ENCODE measurements at places on chromosomes 2 and 18. TPM values are rescaled to one million over a fixed set of nuclear protein-coding genes. Genes with fewer than 3 reads are reported as not detected.

GRCh38 chr18:36757991-36758390 lies 70.8 kb downstream of the TPGS2 start:
- peak; percentile 40 for DNase-seq

DNA sequence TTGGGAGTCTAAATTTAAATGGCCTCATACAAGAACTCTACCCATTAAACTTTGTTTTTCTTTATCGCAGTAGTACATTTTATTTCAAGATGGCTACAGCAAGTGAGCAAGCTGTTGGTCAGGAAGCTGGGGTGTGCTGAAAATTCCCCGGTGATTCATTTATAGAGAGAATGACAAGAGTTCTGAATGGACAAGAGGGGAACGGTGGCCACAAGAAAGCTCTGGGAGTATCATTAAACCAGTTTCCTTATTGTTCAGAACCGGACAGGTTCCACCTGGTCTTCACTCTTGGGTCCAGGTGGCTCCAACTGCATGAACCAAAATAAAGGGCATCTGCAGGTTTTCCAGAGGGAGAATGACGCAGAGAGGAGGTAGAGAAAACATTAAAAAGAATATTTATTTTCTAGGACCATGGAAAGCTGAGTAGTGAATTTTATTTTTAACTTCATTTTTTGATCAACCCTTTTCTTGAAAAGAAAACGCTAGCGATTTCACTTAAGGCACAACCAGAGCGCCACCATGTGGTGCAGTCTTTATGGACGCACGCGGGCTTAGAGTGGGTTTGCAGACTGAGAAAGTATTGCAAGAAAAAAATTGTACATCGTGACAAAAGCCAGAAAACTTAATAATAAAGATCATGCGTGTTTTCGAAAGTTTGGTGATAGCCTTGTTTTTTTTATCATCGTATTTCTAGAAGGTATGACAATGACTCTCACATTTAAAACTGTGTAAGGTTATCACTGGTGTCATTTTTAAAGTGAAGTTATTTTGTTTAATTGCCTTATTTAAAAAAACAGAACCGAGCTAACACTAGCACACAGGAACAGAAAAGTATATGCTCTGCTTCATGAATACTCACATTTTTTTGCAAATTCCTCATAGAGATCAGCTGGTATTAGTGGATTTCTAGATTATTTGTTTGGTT lies 97.9 kb upstream of the NOL4 start:
- DNase-seq: peak; percentile 26

- DNase-seq: no peak
Measured at GRCh38 chr18:69586537-69586936, 185.8 kb downstream of the DOK6 start.

DNA sequence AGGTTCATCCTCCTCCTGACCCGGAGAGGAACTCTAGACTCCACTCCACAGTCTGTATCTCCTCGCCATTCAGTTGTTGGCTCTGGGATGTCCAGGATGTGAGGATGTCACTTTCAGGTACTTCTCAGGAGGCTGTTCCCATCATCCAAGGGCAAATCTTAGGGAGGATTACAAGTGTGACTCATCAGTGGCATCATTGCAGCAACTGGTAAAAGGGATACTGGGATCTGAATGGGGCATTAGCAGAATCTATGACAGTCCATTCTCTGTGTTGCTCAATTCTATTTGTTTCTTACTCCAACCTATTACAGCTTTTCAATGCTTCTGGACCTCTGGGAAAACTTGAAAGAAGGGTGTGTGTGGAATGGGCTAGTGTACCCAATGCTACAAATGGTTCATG lies 81.5 kb upstream of the FN1 start:
- peak; percentile 9 for DNase-seq

DNA sequence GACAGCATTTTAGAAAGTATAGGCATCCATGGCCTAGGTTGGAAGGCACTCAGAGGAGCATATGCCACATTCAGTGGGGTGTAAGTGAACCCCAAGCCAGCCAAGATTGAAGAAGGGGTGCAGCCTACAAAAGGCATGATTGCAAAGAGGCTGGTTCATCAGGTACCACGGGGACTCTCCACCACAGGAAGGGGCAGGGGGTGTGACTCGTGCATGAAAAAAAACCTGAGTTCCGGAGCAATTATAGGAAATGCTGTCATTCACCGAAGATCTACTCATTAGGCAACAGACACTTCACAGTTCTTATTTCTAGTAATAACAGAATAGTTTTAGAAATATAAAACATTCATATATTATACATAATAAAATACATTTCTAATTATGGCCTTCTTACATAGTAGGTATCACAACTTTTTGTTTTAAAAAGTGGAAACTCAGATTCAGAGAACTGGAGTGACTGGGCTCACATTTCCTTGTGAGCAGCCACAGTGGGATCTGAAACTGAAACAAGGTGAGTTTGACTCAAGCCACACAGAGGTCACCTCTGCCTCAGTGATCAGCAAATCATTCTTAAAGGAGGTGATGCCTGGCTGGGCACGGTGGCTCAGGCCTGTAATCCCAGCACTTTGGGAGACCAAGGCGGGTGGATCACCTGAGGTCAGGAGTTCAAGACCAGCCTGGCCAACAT lies 188.4 kb upstream of the GYPC start:
- no peak for DNase-seq

DNA sequence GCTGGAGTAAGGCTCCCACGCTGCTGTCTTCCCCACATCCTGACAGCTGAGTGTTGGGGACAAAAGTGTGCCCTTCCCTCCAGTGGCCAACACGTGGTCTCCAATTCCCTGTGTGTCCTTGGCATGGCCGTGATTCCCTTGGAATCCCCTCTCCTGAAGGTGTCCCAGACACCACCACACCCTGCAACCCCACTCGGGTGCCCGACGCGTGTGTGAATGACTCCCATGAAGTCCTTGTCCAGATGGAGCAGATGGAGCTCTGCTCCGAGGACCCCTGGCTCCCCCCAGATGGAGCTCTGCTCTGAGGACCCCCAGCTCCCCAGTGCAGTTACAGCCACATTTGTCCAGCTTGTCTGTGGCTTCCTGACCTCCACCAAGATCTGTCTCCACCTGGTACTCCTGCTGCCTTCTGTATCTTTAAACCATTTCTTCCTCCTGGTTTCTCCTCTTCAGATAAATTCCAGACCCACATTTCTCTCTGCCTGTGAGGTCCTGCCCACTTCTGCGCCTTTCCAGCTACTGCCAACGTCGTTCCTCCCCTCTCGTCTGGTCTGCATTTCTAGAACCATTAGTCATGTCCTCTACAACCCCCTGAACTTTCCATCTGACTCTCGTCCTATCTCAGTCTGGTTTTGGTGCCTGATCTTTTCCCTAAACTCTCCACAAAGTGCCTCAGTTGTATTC lies 86.8 kb upstream of the PXDN start:
- peak; percentile 44 for DNase-seq

DNA sequence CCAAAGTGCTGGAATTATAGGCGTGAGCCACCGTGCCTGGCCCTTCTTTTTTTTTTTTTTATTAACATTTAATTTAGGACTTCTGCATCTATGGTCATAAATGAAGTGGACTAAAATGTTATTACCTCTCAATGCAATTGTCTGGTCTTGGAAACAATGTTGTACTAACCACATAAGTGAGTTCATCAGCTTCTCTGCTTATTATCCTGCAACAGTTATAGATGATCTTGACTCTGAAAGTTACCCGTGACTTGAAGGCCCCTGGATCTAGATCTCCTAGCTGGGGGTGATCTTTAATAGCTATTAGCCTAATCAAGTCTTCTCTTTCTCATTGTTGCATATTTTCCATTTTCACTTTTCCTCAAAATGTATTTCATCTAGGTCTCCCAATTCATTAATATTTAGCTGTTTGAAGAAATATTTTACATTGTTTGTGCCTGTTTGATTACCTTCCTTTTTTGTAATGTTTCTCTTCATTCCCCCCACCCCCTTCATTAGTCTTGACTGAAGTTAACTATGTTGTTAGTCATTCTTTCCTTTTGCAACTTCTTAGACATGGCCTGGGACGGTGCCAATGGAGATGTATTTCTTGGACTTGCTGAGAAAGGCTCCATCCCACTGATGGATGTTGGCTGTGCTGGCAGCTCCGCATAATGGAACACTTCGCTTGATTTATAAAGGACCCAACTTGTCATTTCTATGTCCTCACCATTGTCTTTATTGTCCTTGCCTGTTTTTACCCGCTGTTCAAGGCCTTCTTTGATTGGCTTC lies 141.6 kb upstream of the RIOK3 start:
- peak; percentile 96 for DNase-seq

GRCh38 chr2:162022290-162022945 lies 51.6 kb downstream of the DPP4 start:
- peak; percentile 60 for DNase-seq

- peak; percentile 58 for DNase-seq
Measured at GRCh38 chr2:201414099-201415023, 36.9 kb downstream of the TRAK2 start.

DNA sequence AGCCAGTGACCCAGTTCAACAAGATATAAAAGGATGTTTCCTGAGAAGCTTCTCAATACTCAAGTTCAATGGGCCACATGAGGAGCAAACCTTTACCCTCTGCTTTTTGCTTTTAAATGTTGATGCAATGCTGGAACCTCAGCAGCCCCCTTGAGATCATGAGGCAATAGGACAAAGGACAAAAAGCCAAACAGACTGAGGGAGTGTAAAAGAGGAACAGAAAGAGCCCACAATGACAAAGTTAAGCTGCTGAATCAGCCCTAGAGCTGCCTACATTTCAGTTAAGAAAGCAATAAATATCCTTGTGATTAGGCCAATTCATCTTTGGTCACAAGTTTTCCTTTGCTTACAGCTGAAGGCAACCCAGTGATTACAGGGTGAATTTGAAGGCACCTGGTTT lies 76.9 kb downstream of the MRO start:
- DNase-seq: no peak

DNA sequence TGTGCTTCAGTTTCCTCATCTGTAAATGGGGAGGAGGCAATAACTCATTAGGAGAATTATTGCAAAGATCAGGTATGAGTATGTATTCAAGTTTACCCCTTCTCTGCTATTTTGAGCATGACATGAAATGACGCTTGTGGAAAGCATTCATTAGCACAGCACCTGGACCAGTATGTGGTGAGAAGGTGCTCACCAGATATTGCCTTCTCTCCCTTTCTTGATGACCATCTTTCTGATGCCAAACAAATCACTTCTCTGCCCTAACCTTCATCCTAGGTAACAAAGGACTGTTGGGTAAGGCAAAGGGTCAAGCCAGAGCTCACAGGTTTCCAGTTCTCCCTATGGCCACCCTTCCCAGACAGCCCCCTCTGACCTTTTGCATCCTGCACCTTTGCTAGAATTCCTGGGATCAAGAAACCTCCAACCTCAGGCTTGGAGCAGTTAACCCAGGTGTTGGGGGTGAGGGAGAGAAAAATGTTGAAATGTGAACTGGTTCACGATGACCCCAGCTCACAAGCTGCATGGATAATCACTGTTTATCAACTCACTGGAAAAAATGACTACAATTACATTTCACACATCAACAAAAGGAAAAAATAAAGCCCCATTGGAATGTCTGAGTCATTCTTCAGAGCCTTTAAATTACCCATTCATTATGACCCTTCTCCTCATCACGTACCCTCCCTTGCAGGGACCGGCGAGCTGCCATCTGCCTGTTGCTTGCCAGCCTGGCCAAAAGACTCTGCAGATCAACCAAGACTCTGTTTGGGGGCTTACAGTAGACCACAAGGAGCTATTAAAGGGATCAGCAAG lies 41.6 kb downstream of the LBH start:
- DNase-seq: peak; percentile 92

GRCh38 chr2:127313406-127313805 lies 19.5 kb upstream of the ERCC3 start:
- DNase-seq: no peak

DNA sequence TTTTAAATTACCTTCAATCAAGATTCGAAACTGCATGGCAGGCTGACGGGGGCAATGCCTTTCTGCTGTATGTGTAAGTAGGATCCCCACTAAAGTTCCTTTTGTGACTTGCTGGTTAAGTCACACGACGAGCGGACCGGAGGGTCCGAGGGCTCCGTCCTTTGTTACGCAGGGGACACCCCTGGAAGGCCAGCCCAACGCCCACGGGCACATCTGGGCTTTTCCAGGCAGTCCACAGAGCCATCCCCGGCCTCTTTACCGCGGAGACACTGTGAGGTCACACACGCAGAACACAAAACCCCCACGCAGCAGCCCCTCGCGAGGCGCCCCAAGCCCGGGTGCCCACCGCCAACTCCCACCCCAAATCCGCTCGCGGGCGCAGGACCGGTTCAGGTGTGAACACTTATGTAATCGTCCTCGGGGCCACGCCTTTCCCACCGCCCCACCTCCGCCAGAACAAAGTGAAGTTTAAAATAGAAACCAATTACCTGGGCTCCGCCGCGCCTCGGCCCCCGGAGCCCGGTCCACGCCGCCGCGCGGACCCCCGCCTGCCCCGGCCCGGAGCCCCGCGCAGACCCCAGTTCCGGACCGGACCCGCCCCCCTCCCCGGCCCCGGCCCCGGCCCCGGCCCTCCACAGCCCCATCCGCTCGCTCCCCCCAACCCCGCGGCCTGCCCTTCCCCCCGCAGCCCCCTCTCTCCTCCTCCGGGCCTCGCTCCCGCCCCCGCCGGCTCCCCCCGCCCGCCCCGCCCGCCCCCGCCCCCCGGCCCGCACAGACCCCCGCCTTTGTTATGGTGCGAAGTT lies 4.2 kb downstream of the ZNF516 start:
- DNase-seq: peak; percentile 29

GRCh38 chr2:8581601-8582041 lies 100.2 kb upstream of the ID2 start:
- no peak for DNase-seq

GRCh38 chr2:118755384-118755783 lies 92.1 kb downstream of the EN1 start:
- no peak for DNase-seq

DNA sequence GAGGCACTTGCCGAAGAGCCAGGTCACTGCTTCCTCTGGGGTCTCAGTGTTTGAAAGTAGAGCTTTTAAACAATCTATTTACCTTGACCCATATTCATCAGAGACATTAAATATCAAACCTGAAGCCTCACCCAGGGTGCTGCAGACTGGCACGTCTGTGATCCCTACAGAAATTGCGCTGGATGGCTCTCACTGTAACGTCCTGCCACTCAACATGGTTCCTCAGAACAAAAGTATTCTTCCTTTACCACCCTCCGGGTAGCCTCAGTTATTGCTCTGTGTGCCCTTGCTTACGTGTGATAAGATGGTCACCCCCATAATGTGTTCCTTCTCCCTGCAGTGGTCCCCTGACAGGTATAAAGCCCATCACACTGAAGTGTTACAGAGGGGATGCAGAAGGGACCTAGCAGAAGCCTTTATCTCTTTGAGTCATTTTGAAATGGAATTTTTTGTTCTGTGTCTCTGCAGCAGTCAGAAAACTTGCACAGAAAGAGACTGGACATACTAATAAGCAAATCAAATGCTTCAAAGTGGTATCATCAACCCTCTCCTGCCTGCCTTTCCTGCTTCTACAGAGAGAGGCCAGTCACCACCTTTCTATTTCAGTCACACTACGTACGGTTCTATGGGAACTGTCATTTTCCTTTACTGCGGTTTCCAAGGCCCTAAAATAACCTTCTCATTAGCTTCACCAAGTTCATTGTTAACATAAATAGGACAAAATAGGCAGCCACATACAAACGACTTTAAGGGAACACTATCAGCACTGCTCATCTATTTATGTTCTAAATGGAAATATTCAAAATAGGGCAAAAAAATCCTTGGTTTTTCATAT lies 86.8 kb downstream of the METTL8 start:
- DNase-seq: peak; percentile 70

- DNase-seq: peak; percentile 96
Measured at GRCh38 chr2:39996653-39997080, 217.6 kb upstream of the THUMPD2 start.

Gene SERPINB13
- not detected for total RNA-seq

Gene ANKRD29
- 10.6 TPM for total RNA-seq

Gene CHRNA1
- not detected for total RNA-seq

All from M059J (cell line).